NCI-H2081 treated with DMSO at 0.1 percent for 48 hours (cell line): ENCODE measurements at places on chromosomes 7 and 10.

GRCh38 chr10:73916761-73917470 is 6.0 kb downstream of the PLAU start:
- no peak for DNase-seq

GRCh38 chr10:77604063-77604462 is 33.5 kb downstream of the KCNMA1 start:
- DNase-seq: no peak

GRCh38 chr7:8205537-8205936 is 56.4 kb downstream of the ICA1 start:
- DNase-seq: no peak

GRCh38 chr7:91405092-91405788 is 141.0 kb downstream of the FZD1 start:
- DNase-seq: peak; percentile 39

DNA sequence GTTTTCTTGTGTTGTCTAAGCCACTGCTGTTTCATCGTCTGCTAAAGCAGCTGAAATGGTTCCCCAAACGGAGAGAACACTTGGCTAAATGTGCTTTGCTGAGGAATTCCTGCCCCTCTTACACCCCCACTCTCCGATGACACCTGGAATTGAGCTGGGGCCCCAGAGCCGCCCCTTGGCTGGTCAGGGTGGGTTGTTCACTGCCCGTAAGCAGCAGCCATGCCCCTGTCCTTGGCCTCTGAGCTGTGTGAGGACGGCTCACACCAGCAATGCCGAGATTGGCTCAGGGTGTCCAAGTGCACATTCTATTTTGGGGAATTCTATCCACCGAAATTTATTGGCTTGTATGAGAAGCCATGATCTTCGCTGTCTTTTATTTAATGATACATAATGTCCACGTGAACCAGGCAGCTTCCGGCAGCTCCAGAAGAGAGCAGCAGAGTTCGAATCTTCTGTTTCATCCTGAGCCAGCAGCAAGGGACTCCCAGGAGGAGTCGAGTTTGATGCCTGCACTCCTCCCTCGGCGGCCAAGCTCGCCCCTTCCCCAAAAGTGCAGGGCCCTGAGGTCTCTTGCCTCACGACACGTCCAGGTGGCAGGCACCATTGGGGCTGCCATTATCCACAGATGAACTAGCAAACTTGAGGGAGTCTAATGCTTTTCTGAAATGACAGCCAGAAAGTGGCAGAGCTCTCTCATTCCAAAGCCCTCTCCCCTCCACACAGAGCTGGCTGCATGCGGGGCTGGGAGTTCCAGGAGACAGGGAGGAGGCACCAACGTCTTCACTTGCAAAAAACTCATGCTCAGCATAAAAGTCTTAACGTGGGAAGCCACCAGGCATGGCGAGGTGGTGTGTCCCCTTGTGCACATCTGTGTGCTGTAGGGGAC is 114.0 kb downstream of the WDR37 start:
- no peak for DNase-seq

GRCh38 chr7:40455485-40455884 is 320.7 kb downstream of the SUGCT start:
- no peak for DNase-seq
